Stimulated activated effector memory CD8-positive, alpha-beta T cell treated with anti-CD3 and anti-CD28 coated beads, Interleukin-12 subunit alpha, Interleukin-12 subunit beta, amount 100 ng/mL, for 72 hours (primary cell): ENCODE measurements at places on chromosomes 12 and 14.

DNA sequence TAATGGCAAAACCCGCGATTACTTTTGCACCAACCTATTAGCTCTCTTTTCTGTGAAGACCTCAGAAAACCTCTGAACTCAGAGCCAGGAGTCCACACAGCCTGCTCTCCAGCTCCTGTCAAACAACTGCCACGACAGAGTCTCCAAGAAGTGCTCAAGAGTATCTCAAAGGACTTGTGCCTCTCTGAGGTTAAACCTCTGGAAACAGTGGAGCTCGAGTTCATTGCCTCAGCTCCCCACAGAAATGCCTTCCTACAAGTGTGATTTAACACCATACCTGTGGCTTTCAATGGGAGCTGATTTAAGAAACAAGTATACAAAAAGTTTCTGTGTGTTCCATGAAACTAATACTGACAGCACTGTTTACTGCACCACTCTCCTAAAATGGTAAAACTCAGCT is 20.1 kb downstream of the ACTN1 start:
- no peak for DNase-seq

DNA sequence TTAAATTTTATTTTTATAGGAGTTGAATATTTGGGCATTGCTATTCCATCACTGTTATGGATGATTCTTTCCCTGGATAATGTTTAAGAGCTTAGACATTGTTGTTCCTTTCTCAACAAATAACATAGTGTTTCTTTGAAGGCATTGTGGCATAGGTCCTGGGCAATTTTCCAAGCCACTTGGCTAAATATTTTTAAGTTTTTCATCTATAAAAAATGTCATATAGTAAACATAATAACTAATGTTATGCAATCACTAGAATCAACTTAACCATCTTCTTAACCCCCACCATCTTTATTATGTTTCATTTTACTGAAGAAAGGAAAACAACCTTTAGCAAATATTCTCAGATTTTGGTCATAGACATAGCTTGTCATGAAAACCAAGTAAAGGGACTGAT is 600.6 kb upstream of the LMO3 start:
- DNase-seq = no peak

GRCh38 chr14:105205673-105206208 is 24.6 kb upstream of the NUDT14 start:
- DNase-seq = no peak

GRCh38 chr12:79848339-79848738 is 86.6 kb downstream of the PPP1R12A start:
- DNase-seq = no peak

DNA sequence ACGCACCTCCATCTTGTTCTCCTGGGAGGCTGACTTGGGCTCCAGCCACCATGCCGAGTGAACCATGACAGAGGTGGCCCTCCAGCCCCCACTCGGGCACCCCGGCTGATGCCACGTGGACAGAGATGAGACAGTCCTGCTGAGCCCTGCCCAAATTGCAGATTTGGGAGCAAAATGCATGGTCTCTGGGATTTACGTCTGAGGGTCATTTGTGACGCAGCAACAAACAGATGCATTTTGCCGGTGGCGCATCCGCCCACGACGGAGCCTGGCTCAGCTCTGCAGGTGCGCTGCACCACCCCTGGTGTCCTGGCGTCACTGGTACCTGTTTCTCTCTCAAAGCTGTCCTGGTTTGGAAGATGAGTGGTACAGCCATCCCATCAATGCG is 31.1 kb upstream of the INF2 start:
- no peak for DNase-seq

DNA sequence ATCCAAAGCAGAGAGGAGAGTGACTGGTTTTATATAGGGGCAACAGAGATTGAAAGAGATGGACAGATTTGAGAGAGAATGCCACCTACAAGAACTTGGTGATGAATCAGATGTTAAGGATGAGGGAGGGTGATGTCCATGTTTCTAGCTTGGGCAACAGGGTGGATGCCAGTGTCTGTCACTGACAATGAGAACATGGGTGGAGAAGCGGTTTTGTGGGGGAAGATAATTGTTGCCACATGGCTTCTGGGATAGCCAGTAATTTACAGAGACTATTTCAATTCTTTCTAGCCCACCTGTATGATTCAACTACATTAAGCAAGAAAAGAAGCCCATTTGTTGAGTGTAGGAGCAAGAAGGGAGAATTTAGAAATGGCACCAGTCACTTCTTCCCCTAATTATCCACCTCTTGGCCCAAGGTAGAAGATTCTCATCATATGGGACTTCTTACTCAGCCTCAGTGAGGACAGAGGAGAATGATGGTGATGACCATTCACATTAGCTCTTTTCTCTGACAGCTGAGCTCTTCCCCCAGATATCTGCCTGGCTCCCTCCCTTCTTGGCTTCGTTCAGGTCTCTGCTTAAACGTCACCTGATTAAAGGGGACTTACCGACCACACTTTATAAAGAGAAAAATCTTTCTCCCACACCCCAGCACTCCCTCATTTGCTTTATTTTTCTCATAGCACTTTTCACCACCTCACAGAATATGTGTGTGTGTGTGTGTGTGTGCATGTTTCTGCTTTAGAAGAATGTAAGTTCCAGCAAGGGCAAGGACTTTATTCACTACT is 117.8 kb downstream of the DUSP6 start:
- DNase-seq = no peak

DNA sequence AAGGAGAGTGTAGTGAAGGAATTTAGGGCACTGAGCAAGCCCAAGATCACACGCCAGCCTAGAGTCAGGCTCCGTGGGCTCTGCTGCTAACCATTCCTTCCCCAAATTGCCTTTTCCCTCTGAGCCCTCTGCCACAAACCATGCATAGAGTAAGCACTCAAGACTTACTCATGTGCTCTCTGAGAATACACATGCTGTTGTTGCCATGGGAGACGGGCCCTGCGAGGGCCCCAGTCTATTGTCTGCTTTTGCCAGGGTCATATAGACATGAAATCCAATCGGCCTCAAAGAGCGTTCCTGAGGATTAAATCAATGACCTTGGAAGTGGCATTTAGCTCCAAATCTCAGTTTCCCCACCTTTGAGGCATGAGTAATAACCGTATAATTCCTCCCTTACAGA is 48.7 kb upstream of the WSCD2 start:
- no peak for DNase-seq
